ENCODE measurements at places on chromosomes 5 and 9.

DNA sequence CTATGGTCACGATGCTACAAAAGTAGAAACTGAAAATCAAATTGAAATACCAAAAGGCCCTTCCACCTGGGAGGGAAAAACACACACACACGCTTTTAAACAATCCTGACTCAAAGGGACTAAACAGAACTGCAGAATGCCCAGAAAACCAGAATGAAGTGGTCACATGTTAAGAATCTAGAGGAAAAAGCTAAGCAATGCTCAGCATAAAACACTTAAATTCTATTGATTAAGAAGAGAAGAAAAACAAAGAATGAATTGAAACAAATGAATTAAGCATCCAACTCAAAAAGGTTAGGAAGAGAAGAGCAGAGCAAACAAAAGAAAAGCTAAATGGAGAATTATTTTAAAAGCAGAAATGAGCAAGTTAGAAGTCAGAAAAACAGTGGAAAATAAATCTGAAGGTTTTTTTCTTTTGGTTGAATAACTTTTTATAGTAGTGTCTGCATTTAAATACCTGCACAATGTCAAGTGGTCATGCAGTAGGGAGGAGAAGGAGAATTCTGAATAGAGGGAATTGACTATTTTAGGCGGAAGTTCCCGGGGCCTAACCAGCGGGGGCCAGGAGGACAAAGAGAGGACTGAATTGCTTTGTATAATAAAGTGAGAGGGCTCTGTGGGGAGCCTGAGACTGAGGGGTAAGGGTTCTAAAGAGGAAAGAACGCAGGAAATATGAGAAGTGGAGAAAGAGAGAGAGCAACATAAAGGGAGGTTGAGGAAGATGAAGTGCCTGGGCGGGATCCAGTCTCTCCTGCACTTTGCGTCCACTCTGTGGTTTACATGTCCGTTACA, 146.8 kb downstream of the ATPSCKMT start:
- no peak for DNase-seq

DNA sequence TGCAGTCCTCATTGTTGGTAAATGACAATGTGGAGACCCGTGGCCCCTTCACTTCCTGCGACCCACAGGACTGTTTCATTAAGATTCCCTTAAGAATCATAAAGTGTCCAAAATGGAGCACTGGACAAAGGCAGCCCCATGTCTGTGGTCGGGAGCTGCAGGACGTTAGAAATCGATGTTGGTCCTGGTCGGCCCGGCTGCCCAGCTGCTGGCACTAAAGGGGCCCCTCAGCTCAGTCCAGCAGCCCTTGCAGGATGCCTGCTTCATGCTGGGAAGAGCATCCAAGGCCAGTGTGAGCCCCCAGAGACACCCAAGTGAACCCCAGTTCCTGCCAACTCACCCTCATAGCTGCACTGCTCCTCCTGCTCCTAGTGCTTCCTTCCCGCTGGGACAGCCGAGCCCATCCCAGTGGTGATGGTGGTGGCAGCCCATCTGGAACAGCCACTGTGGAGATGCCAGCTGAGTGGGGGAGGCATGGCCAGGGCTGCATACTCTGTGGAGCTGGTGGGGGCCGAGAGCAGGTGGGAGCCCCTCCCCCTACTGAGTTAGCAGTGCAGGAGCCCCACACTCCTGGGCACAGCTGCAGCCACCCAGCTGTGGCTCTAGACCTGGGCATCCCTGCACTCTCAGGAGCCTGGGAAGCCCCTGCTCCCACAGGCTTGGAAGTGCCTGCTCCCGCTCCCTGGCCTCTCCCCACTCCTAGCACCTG, 168.0 kb upstream of the IRX2 start:
- DNase-seq: no peak

DNA sequence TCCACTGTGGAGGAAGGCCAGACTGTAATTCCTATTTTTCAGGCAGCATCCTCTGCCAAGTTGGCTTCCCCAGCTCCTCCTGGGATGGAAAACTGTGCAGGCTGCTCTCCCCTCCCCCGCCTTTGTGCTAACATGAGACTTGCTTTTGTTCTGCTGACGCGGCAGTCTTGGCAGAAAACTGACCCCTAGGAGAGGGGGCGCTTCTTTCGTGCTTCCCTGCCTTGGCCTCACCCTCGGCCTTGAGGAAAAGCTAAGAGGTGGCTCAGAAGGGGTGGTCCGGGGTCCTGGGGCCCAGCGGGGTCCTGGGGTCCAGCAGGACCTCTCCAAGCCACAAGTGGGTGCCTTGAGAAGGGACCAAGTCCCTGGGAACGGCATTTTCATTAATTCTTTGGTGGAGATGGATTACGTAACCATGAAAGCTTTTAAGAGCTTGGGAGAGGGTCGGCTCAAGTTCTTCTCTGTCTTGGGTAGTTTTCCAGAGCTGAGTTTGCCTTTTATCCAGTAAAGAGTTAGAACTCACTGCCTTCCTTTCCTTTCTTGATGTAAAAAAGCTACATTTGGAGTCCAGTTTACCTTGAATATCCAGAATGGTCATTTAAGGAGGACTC, 51.0 kb downstream of the SH3PXD2B start:
- peak; percentile 85 for DNase-seq

DNA sequence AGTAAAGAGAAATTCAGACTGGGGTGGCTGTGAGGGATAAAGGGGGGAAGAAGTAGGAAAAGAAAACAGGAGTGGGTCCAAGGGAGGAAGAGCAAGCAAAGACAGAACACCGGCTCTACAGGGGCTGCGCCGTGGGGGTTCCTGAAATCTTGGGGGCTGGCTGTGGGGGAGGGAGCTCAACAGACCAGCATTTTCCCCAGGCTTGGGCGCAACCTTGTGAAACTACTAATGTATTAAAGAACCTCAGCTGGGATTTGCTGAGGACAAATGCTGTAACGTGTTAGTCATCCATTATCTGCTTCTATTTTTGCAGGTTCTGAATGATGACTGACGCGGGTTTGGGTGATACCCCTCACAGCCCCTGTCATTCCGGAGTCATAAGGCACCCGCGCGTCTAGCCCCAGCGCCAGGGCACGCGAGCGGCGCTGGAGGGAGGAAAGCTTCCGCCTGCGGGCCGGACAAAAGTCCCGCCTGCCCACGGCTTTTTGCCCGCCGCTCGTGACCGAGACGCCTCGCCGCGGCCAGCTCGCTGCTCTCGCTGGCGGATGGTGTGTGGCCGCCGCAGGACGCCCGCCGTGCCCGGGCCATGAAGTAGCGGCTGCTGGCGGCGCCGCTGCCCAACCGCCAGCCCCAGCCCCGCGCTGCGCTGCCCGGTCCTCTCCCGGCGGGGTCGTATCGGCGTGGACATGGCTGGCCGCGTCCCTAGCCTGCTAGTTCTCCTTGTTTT, 110.6 kb downstream of the PAM start:
- DNase-seq: peak; percentile 85

DNA sequence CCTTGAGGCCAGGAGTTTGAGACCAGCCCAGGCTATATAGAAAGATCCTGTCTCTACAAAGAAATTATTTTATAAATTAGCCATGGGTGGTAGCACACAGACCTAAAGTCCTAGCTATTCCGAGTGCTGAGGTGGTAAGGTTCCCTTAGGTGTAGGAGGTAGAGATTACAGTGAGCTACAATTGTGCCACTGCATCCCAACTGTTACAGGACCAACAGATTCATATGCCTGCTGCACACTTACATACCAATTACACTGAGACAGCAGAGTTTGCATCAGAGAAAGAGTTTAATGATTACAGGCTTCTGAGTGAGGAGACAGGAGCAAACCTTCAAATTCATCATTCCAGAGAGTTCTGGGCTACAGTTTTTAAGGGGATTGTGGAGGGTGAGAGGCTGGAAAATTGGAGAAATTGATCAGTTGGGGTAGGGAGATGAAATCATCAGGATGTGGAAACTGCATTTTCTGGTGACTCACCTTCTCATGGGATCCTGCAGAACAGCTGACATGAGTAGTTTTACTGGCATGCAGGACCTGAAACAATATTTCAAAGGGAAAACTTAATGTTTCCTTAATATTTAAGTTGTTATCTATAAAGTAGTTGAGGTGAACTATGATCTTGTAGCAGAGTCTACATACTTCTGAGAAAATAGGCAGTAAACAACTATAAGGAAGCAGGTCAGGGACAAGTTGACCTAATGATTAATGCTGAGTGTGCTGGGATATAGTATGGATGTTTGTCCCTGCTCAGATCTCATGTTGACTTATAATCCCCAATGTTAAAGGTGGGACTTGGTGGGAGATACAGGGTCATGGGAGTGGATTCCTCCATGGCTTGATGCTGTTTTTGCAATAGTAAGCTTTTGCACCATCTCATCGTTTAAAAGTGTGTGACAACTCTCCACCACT, 54.7 kb downstream of the ANXA2R start:
- DNase-seq: no peak

GRCh38 chr5:168409591-168410458, 76.4 kb upstream of the RARS1 start:
- no peak for DNase-seq

GRCh38 chr9:15295761-15296405, 11.1 kb downstream of the TTC39B start:
- no peak for DNase-seq
